ENCODE measurements at places on chromosomes 13 and 19.

DNA sequence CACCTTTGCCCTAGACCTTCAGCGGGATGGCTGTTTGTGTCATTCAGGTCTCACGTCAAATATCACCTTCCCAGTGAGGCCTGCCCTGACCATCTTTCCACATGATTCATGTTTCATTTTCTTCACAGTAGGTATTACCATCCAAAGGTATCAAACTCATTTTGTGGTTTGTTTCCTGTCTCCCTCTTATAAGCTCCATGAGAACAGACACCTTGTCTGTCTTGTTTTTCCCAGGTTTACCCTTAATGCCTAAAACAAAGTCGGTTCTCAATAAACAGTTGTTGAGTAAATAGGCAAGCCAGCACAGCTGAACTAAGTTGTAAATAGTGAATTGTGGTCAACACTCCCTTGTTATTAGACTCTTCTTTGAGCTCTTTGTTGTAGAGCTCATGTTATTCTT lies 122.6 kb upstream of the GJB6 start:
- no peak for DNase-seq

- DNase-seq: no peak
Observed at GRCh38 chr19:17436094-17436873, 12.2 kb downstream of the TMEM221 start.

DNA sequence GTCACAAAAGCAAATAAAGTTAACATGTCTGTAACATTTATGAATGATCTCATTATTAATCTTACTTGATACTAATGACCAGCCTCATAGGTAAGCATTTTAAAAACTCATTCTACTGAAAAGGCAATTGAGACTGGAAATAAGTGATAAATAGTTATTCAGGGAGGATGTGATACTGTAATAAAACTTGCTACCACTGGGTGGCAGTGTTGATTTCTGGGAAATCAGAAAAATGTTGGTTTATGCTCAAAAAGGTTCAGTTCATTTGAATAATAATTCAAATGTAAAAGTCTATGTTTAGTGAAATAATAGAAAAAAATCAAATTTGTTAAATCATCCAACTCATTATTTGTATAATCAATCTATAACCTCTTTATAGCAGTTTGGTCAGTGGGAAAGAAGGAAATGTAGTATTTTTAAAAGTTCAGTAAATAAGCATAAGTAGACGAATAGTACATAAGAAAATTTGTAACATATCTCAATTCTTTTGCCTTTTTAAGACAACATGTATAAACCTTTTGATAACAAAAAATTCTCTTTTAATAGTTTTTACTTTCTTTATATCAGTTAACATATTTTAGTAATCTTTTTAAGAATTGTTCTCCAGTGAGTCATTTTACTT lies 9.6 kb downstream of the ABHD13 start:
- DNase-seq: peak; percentile 14

DNA sequence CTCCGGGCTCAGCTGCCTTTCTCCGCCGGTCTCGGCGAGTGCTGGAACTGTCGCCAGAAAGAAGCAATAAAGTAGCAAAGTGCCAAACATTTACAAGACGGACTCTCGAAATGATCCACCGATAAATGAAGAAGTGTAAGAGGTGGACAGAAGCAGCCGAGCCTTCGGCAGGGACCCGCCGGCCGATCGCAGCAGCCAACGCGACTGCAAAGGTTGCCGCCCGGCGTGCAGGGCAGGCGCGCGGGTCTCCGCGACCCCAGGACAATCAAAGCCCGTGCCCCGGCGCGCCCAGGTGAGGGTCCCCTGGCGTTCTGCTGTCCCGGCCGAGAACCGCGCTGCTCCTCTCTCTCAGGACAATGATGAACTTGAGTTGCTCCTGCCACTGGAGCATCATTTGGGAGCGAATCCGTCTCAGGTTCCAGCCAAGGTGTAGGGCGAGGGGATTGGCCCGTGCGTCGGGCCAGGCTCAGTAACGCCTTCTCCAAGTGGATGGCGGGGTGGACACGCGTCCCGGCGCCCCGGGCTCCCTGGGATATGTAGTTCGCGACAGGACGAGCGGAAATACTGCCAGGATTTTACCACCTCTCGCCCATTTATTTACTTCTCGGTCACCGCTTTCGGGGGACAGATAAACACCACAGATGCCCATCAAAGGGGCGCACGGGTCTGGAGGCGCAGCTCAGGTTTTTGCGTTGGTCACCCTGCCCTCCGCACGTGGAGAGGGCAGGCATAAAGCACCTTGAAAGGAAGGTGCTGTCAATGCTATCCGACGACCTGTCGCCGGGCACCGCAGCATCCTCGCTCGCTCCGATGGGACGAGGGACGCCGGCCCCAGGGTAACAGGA lies at the start of the genes BIVM and POGLUT2:
TSS of gene BIVM (plus strand) at position 539 of the 845 bp plus-strand sequence. CDS start 8,149 bp downstream, outside the sequence.
TSS of gene POGLUT2 (minus strand) at position 396 of the 845 bp plus-strand sequence. CDS start at position 90, 306 bp downstream.
- peak; percentile 89 for DNase-seq

DNA sequence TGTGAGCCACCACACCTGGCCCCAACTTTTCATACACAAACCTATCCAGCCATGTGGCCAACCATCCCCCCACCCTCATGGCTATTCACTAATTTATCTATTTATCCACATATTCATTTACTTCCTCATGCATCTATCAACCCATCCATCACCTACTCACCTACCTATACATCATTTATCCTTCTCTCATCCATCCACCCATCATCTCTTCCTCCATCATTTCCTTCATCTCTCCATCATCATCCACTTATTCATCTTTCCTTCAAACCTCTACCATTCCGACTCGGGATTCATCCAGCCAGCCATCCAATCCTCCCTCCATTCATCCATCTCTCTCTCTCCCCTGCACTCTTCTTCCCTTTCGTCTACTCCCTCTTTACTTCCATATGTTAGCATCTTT lies 54.6 kb downstream of the RYR1 start:
- DNase-seq: no peak

DNA sequence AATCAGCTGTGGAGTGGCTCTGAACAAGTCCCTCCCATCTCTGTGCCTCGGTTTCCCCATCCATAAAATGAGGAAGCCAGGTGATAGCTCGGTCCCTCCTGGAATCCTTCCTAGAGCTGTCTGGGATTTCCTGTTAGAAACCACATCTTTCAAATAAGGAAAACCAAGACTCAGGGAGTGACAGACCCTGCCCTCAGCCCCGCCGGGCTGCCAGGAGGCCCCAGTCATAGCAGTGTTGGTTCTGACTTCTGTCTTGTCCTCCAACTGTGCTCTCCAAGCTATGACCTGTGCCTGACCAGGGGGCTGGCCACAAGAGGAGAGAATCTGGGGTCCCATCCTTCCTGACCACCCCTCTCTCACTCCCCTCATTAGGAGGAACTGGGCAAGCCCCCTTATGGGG lies 1.1 kb upstream of the SHD start:
- no peak for DNase-seq

GRCh38 chr13:57740719-57741118 lies 109.2 kb downstream of the PCDH17 start:
- no peak for DNase-seq

GRCh38 chr19:56838024-56838908 lies 2.3 kb downstream of the PEG3 start:
- DNase-seq: no peak

- DNase-seq: no peak
Observed at GRCh38 chr19:21586311-21587116, 81.1 kb downstream of the ZNF429 start.

DNA sequence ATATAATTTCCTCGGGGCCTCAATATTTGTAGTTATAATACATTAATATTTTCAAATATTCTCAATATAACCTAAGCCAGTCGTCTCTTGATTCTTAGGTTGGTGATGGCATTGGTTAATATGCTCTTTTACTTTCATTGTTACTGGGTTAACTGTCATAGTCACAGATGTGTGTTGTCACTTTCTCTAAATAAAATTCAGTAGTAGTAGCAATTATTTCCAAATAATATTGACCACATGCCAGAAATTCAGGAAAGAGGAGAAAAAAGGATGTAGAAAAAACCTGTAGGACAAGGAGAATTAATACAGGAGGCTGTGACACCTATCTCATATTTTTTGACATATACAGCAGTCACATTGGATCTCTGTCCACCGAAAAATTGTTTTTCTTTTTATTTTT lies 322.7 kb upstream of the SLITRK6 start:
- DNase-seq: no peak

GRCh38 chr19:56309511-56310185 lies 5.0 kb downstream of the ZSCAN5A start:
- peak; percentile 87 for DNase-seq

DNA sequence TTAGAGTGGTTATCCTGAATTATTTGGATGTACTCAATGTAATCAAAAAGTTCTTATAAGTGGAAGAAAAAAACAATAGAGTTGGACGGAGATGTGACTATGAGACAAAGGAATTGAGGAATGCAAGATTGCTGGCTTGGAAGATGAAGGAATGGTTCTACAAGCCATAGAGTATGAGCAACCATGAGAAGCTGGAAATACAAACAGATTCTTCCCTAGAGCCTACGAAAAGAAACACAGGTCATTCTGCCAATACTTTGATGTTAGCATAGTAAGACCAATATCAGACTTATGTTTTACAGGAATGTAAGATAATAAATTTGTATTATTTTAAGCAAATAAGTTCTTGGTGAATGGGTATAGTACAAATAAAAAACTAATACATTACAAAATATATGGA lies 249.2 kb downstream of the DIAPH3 start:
- DNase-seq: no peak

DNA sequence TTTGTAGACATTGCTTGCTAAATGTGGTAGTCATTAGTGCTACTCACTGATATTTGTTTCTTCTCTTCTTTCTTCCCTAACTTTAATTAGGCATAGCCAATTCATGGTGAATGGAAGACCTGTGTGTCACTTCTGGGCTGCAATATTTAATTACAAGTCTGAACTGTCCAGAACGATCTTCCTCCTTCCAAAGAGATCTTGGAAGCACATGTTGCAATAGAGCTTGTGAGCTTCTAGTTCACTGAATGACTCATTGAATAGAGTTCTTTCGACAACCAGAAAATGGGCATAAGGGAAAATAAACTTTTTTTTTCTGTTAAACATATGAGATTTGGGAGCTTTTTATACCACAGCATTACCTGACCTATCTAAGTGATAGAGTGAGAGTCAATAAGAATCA lies 1264.6 kb downstream of the PCDH9 start:
- DNase-seq: no peak

GRCh38 chr19:2806736-2807378 lies 12.8 kb upstream of the ZNF554 start:
- DNase-seq: no peak

GRCh38 chr19:3556978-3557460 lies 367 bp downstream of the MFSD12 start:
- DNase-seq: peak; percentile 75

GRCh38 chr13:99278200-99278599 lies 20.0 kb upstream of the GPR18 start:
- no peak for DNase-seq

DNA sequence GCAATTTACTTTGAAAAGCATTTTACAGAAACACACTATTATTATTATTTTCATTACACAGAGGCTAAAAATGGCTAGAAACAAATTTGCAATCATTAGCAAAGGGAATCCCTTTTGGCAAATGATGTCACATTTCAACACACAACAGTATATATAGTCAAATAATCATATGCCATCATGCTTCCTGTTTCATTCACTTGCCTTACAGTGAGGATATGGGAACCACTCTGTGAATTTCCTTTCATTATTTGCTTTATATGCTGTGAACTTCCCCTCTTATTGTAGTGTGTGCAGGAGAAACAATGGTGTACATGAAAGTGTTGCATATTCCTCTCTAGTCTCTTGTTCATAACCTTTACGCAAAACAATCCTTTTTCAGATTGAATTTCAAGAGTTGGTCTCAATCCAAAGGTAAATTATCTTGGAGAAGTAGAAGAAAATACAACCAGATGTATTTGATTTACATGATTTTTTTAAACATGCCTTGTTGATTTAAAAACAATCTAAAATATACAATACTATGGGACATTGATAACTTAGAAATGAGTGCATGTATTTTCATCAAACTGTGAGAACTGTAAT lies 657.3 kb downstream of the EFNB2 start:
- DNase-seq: no peak

GRCh38 chr19:418761-419671 lies 10.1 kb upstream of the C2CD4C start:
- no peak for DNase-seq

GRCh38 chr19:56504581-56504980 lies 3.1 kb upstream of the ZNF471 start:
- no peak for DNase-seq

- DNase-seq: no peak
Observed at GRCh38 chr19:41912899-41913537, 15.2 kb downstream of the ERFL start.

DNA sequence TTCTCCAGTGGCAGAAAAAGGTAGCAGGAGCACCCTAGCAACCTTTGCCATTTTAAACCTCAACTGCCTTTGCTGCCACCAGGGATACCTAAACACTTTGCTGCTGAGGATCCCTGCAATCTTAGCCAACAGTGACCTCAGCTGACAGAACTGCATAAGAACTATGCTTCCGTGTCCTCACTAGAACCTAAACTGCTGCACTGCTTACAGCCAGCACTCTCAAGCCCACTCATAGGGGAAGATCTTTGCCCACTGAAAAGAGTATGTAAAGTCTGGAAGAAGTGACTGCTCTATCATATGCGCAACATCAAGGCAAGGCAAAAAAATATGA lies 270.0 kb upstream of the PCDH20 start:
- peak; percentile 2 for DNase-seq

DNA sequence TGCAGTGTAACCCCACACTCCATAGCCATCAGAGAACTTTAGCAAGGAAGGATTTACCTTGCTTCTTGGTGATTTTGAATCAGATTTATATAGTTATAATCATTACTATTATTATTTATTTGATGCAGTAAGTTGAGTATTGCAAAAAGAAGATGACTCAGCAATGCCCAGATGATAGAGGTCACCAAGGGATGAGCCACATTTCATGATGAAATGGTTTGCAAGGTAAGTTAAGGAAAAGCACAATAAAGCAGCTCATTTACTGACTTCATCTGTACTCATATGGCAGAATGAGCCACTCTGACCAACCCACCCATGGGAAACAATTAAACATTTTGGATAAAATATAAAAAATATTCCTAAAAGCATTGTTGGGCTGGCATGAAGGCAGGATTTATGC lies 59.1 kb downstream of the AKAP11 start:
- DNase-seq: no peak

DNA sequence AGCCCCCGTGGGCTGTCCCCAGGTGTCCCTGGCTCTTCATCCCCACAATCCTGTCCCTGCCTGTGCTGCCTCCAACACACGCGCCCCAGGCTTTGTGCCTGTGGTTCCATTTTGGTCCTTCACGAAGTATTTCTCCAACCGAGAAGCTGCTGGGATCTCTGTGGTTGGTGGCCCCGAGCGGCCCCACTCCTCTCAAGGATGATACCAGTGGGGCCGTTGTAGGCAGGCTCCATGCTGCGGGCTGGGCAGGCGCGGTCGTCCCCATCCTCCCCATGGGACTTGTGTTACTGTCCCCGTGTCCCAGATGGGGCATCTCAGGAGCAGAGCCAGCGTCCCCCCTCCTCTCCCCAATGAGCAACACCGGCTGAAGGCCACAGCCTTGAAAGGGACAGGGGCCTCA lies 3.7 kb upstream of the ZNF554 start:
- DNase-seq: no peak

All from K562 (cell line).